ENCODE measurements at places on chromosomes 7 and 10.

DNA sequence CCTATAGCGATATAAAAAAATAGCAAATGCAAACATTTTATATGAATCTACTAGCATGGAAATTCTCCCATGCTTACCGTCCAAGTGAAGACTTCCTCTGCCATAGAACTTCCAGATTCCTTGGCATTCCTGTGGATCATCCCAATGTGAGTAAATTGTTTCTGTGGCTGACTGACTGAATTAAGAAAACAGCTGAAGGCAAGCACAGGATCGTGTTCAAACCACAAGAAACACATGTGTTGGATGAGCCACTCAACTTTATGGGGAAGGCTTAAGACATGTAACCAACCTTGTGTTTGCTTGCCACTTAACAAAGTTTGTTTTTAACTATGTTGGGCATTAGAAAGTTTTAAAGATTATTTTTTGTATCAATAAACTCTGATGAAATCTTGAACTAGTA is 2.6 kb upstream of the MYPN start:
- peaks cover 16% of the 10 kb centered on the region for H3K27me3 ChIP-seq
- H3K27ac ChIP-seq, result no peak overlapping the region
- no peaks in the 10 kb centered on the region for H3K4me1 ChIP-seq
- H3K4me3 ChIP-seq, result no peak overlapping the region
- H3K36me3 ChIP-seq, result peaks cover 3% of the 10 kb centered on the region

- no peak overlapping the region for H3K27ac ChIP-seq
- H3K27me3 ChIP-seq, result no peaks in the 10 kb centered on the region
- H3K4me3 ChIP-seq, result no peak overlapping the region
- no peak for DNase-seq
- peaks cover 19% of the 10 kb centered on the region for H3K4me1 ChIP-seq
Measured at GRCh38 chr7:30745261-30745941, 6.5 kb upstream of the INMT start.

- H3K4me3 ChIP-seq, result no peak overlapping the region
- peaks cover 84% of the 10 kb centered on the region for H3K27me3 ChIP-seq
- H3K27ac ChIP-seq, result peak overlapping the region; percentile 7
- peak; percentile 43 for DNase-seq
- H3K4me1 ChIP-seq, result no peaks in the 10 kb centered on the region
- peaks cover 4% of the 10 kb centered on the region for H3K36me3 ChIP-seq
Measured at GRCh38 chr7:101058355-101058754, 26.9 kb upstream of the TRIM56 start.

DNA sequence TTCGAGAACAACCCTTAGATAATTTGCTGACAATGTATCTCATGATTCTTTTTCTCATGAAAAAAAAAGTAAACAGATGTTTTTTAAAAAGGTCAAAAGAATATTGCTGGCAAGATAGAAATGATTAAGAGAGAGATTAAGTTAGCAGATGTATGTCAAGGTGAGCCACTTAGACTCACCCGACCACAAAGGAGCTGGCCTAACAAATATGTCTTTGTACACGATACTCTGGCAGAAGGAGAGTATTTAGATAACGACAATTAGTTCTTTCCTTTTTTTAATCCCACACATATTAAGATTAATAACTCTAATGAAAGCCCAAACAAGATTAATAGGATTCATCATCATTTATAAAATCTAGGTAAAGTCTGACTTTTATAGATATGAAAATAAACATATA is 156.7 kb downstream of the RAPGEF5 start:
- no peaks in the 10 kb centered on the region for H3K36me3 ChIP-seq
- H3K27ac ChIP-seq, result no peak overlapping the region
- H3K4me1 ChIP-seq, result no peaks in the 10 kb centered on the region
- H3K27me3 ChIP-seq, result peaks cover 11% of the 10 kb centered on the region
- no peak for DNase-seq

DNA sequence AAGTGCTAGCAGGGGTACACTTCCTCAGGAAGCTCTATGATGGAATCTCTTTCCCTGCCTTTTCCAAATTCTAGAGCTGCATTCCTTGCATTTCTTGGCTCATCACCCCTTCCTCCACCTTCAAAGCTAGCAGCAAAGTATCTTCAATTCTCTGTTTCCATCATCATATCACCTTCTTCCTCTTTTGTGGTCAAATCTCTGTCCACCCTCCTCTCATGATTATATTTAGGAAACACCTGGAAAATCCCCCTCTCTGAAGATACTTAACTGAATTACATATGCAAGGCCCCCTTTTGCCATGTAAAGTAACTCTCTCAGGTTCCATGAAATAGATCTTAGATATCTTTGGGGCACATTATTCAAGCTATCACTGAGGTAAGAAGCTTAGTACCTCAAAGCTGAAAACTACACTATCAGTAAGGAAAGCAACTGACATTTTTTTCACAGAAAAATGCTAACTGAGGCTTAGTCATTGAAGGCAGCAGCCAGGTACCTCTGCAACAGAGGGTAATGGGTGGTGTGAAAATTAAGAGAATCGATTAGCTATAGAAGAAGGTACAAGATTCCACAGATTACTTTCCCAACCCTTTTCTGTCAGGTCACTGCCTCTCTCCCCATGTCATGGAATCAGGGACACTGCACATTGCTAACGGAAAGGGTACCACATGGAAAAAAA is 197.3 kb downstream of the MACC1 start:
- no peak overlapping the region for H3K27ac ChIP-seq
- peaks cover 2% of the 10 kb centered on the region for H3K36me3 ChIP-seq
- H3K27me3 ChIP-seq, result no peaks in the 10 kb centered on the region
- no peaks in the 10 kb centered on the region for H3K4me1 ChIP-seq

- H3K4me3 ChIP-seq, result no peak overlapping the region
- H3K36me3 ChIP-seq, result no peaks in the 10 kb centered on the region
- H3K27ac ChIP-seq, result no peak overlapping the region
- H3K27me3 ChIP-seq, result peaks cover 22% of the 10 kb centered on the region
- no peaks in the 10 kb centered on the region for H3K4me1 ChIP-seq
Measured at GRCh38 chr7:55092186-55092974, 73.6 kb downstream of the EGFR start.

GRCh38 chr10:3090914-3091787 is 23.8 kb downstream of the PFKP start:
- peak overlapping the region; percentile 45 for H3K27ac ChIP-seq
- no peak overlapping the region for H3K4me3 ChIP-seq
- H3K36me3 ChIP-seq, result peaks cover 10% of the 10 kb centered on the region

GRCh38 chr10:117590101-117590875 is 47.7 kb downstream of the EMX2 start:
- H3K27me3 ChIP-seq, result peaks cover 44% of the 10 kb centered on the region
- H3K27ac ChIP-seq, result no peak overlapping the region
- no peaks in the 10 kb centered on the region for H3K36me3 ChIP-seq
- H3K4me1 ChIP-seq, result no peaks in the 10 kb centered on the region

- H3K4me3 ChIP-seq, result no peak overlapping the region
- peaks cover 66% of the 10 kb centered on the region for H3K4me1 ChIP-seq
- H3K27ac ChIP-seq, result peak overlapping the region; percentile 42
- H3K27me3 ChIP-seq, result no peaks in the 10 kb centered on the region
- peaks cover 9% of the 10 kb centered on the region for H3K36me3 ChIP-seq
Measured at GRCh38 chr10:102781921-102782557, 38.3 kb downstream of the WBP1L start.

GRCh38 chr7:20299647-20300312 is 30.9 kb upstream of the ITGB8 start:
- no peak for DNase-seq
- peaks cover 8% of the 10 kb centered on the region for H3K4me1 ChIP-seq
- no peak overlapping the region for H3K27ac ChIP-seq
- H3K4me3 ChIP-seq, result no peak overlapping the region

- H3K27ac ChIP-seq, result no peak overlapping the region
- DNase-seq, result no peak
- no peaks in the 10 kb centered on the region for H3K36me3 ChIP-seq
- H3K4me1 ChIP-seq, result no peaks in the 10 kb centered on the region
Measured at GRCh38 chr10:115219203-115219602, 126.0 kb downstream of the ATRNL1 start.

DNA sequence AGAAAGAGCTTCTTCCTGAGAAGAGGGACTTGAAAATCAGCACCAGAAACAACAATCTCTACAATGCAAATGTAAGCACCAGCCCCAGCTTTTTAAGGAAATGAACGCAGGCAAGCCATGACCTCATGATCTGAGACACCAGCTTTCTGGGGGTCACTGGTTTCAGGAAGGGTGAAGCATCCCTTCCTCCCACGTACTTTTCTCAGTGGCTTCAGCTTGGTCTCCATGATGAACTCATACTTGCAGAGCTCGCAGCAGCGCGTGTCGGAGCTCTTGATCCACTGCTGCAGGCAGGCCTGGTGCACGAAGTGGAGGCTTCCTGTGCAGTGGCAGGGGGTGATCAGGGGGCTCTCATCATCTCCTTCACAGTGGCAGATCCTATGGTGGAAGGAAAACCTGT is 87.0 kb downstream of the ALOX5 start:
- no peak for DNase-seq
- peaks cover 29% of the 10 kb centered on the region for H3K36me3 ChIP-seq
- H3K4me1 ChIP-seq, result peaks cover 26% of the 10 kb centered on the region
- H3K27ac ChIP-seq, result no peak overlapping the region
- no peaks in the 10 kb centered on the region for H3K27me3 ChIP-seq

DNA sequence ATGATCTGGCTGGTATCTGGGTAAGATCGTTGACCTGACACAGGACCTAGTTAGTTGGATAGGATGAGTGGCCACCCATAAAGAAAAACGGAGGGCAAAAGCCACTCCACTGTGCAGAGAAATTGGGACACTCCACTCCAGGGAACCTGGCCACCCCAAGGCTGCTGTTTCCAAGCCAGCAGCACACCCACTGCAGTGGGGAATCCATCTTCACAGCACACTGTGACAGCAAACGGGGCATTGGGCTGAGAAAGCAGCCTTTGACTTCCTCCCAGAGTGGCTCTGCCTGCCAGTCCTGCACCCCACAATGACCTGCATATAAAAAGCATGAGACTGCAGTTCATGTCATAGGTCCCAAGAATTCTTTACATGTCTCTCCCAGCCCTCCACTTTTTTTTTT is 52.9 kb downstream of the MTPN start:
- peaks cover 19% of the 10 kb centered on the region for H3K36me3 ChIP-seq
- no peak overlapping the region for H3K4me3 ChIP-seq
- H3K27ac ChIP-seq, result no peak overlapping the region
- H3K27me3 ChIP-seq, result no peaks in the 10 kb centered on the region

DNA sequence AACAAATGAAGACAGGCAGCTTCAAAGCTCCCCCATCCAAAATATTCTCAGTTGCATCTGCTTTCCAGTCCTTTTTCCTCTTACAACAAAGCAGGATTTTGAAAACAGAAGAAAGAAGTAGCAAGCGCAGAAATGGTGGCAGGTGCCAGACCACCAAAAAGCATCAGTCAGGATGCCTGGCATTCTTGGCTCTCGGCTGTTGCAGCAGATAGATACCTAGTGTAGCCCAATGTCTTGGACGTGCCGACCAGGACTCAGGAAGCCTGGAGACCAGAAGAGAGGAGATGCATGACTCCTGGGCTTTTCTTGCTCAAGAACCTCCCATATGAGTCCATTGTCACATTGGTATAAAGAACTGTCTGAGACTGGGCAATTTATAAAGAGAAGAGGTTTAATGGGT is 115.2 kb downstream of the RAB18 start:
- H3K27me3 ChIP-seq, result peaks cover 53% of the 10 kb centered on the region
- no peaks in the 10 kb centered on the region for H3K36me3 ChIP-seq
- no peak for DNase-seq
- no peak overlapping the region for H3K27ac ChIP-seq
- H3K4me3 ChIP-seq, result no peak overlapping the region
